Tongue (tissue), 3 donors: ENCODE measurements at places on chromosomes 12 and 14. TPM values are rescaled to one million over a fixed set of nuclear protein-coding genes. Genes with fewer than 3 reads are reported as not detected.
A peak's percentile ranks its signal among the peaks of the same experiment; 100 is the strongest.

GRCh38 chr12:120944645-120945217 is 33.6 kb upstream of the HNF1A start:
- DNase-seq, result peak; percentile 48

DNA sequence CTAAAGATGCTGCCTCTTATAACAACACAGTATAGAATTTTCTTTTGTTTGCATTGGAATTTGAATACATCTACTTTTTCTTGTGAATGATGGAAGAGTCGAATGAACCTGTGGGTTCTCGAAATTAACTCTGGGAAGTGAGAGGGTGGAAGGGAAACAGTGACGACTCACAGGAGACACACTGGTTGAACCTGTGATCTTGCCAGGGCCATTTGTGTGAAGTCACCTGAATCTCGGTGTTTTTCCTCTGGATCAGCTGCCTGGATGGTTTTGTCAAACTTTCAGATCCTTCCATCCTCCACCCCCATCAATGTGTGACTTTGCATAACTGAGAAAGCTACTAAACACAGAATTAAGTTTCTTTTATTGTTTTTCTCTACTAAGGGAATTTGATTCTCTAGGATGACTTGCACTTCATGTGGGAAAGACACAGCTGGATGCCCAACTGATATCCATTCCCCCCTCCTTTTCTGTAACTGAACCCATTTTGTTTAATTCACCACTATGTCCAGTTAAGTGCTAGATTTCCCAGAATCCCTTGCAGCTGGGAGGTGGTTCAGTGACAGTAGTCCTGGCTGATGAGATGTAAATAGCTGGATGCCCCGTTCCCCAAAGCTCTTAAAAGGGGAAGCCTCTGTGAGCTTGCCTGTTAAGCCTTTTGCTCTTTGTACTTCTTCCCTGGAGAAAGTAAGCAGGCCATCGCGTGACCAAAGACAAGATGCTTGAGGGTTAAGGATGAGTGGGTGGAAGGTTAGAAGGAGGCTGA is 6.3 kb downstream of the PPFIBP1 start:
- DNase-seq, result peak; percentile 45

Gene GLIPR1L1
- total RNA-seq, result not detected

Gene ACSS3
- total RNA-seq, result 11.1 TPM
